Coronary artery (tissue), 2 donors: ENCODE measurements at places on chromosomes 6 and 20.

DNA sequence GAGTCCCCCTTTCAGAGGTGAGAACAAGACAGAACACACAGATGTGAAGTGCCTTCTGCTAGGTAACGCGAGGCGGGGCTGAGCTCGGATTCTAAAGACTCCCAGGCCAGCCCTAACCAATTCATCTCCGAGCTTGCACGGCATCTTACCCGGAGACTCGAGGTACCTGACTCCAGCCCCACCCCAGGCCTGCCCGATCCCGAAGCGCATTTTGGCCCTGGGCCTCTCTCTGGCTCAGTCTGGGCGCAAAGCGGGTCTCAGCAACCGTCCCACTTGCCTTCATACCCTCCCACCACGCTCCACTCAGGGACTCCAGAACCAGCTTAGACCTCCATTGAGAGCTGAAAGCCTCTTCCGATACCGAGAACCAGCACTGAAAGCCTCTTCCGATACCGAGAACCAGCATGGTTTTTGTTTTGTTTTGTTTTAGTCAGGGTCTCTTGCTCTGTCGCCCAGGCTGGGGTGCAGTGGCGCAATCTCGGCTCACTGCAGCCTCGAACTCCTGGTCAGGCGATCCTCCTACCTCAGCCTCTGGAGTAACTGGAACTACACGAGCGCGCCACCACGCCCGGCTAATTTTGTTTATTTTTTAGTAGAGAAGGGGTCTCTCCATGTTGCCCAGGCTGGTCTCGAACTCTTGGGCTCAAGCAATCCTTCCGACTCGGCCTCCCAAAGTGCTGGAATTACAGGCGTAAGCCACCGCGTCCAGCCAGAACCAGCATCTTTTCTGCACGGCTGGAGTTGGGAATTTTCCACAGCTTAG is 557 bp upstream of the DYNLRB1 start:
- DNase-seq = no peak

GRCh38 chr6:168782187-168782751 is 341.3 kb downstream of the SMOC2 start:
- no peak for DNase-seq

GRCh38 chr6:84687431-84687830 is 77.0 kb downstream of the TBX18 start:
- no peak for DNase-seq

- DNase-seq = no peak
These were observed 98.3 kb downstream of the SOD2 start for GRCh38 chr6:159594750-159595117.

DNA sequence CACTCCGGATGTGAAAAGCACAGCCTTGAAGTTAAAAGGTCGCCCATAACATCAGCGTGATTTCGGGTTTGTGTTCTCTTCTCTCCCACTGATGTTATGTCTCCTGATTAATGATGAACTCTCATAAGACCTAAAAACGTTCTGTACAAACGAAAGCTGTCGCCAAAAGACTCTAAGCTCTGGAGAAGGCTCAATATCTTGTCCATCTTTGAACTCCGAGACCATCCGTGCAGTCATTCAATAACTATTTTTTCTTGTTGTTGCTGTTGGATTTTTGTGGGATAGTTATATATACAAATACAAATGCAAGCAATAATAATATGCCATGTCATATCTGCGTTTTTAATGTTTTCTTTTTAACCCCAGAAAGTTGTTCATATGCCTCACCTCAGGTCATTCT is 291.8 kb upstream of the MARCKS start:
- no peak for DNase-seq

GRCh38 chr6:43471399-43471798 is 6.0 kb upstream of the TJAP1 start:
- DNase-seq = no peak

GRCh38 chr6:128569732-128570679 is 49.6 kb upstream of the PTPRK start:
- no peak for DNase-seq

DNA sequence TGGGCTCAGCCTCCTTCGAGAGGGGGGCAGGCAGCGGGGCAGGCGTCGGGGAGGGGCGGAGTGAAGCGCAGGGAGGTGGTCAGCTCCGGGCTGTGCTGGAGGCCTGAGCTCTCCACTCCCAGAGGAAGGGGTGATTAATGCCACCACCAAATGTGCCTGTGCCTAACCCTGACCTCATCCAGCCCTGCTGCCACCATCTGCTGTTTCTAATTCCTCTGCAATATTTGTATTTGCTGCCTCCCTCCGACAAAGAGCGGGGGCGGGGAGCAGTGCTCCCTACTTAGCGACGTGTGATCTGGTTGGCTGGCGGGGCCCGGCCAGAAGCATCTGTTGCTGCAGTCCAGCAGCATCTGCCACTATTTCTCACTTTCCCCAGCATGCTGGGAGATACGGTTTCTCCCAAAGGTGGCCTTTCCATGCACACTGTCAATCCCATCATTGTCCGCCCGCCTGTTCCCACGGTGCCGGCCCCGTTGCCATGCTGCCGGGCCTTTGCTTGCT is 47.0 kb downstream of the DLL1 start:
- DNase-seq = no peak

DNA sequence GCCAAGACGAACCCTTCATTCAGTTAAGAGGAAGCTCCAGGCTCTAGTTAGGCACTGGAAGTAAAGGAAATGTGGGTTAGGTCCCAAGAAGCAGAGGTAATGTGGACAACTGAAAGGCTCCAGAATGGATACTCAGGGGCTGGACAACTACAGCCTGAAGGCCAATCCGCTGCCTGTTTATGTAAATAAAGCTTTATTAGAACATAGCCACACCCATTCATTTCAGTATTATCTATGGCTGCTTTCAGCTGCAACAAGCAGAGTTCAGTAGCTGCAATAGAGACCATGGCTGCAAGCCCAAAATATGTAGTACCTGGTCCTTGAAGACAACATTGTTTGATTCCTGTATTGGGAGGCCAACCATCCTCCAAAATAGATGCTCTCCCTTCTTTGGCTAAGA is 100.8 kb upstream of the MRPS10 start:
- DNase-seq = no peak

DNA sequence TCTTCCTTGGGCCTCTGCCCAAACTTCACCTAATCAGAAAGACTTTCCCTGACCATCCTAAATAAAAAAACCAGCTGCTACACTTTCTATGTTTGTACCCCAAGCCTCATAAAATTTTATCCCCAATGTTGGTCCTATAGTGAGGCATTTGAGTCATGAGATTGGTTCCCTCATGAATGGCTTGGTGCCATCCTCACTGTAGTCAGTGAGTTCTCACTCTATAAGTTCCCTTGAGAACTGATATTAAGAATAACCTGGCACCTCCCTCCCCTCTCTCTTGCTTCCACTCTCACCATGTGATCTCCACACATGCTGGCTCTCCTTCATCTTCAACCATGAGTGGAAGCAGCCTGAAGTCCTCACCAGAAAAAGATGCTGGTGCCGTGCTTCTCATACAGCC is 316.9 kb upstream of the PRDM1 start:
- DNase-seq = no peak

DNA sequence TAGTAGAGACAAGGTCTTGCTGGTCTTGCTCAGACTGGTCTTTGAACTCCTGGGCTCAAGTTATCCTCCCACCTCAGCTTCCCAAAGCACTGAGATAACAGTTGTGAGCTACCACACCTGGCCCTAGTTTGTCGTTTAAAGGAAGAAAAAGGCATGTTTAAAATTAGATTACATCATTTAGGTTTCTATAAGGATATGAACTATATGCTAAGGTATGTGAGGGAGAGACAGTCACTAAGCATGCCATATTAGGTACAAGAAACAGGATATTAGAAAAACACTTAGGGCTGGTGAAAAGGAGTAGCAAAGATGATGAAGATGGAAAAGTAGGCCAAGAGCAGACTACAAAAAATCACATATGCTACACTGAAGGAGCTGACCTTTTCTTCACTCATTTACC is 106.4 kb downstream of the ASCC3 start:
- no peak for DNase-seq

GRCh38 chr6:107156617-107157016 is 41.3 kb upstream of the BEND3 start:
- DNase-seq = no peak

- DNase-seq = no peak
These were observed 37.3 kb downstream of the IPCEF1 start for GRCh38 chr6:154319231-154319858.

GRCh38 chr6:85977661-85978060 is 335.0 kb upstream of the SYNCRIP start:
- no peak for DNase-seq

DNA sequence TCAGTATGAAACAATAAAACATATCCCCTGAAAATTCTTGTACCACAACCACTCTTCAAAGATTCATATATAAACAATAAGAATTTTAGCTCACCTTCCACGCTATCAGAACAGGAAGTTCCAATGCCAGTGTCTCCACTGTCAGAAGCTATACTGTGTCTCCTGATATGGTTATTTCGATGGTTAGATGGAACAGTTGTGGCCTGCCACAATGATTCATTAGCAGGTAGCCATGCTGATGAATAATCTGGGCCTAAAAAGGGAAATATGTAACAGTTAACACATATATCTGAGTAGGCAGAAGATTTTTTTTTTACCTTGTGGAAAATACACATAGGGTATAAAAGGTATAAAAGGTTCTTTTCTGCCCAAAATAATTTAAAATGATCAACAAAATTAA is 19.0 kb downstream of the CEP85L start:
- DNase-seq = no peak

DNA sequence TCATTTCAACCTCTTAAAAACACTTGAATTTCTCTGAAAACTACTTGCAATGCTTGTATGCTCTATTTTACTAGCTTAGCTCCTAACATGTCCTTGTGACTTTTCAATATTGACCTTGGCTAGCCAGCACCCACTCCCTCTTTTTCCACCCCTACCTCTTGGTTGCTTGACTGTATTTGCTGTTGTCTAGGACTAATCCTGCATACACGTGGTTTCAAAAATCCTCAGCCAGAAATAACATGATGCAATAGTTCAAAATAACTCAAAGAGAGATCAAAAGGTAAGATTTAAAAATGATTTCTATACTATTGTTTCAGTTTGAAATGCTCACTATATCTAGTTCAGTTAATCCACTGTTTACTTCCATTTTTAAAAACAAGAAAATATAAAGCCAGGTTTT is 102.3 kb upstream of the TBX18 start:
- DNase-seq = no peak

DNA sequence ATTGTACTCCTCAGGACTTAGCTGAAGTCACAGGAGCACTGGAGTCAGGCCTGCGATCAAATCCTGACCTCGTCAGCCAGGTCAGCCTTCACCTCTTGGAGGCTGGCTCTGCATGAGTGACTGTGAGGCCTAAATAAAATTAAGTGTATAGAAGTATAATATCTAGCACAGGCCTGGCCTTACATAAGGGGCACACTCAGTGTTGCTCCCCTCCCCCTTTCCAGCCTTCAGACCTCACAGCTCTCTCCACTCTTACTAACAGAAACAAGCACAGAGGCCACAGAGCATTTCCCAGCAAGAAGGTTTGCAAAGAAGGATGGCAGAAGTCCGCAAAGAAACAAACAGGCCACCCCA is 84.8 kb downstream of the TRERF1 start:
- no peak for DNase-seq

DNA sequence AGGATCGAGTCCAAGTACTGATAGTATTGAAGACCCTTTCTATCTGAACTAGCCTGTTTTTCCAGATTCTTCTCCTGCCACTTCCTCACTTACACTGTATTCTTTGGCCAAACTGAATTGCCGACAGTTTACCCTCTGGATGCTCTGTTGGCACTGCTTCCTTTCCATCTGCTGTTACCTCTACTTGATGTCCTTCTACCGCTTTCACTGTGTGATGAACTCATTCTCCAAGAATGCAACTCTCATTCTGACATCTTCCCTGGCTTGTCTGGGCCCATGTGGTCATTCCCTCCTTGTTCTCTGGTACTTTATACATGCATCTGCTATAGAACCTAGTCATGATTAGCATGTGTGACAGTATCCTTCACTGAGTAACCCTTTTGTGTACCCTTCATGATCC is 16.3 kb downstream of the RPRD1B start:
- DNase-seq = no peak

DNA sequence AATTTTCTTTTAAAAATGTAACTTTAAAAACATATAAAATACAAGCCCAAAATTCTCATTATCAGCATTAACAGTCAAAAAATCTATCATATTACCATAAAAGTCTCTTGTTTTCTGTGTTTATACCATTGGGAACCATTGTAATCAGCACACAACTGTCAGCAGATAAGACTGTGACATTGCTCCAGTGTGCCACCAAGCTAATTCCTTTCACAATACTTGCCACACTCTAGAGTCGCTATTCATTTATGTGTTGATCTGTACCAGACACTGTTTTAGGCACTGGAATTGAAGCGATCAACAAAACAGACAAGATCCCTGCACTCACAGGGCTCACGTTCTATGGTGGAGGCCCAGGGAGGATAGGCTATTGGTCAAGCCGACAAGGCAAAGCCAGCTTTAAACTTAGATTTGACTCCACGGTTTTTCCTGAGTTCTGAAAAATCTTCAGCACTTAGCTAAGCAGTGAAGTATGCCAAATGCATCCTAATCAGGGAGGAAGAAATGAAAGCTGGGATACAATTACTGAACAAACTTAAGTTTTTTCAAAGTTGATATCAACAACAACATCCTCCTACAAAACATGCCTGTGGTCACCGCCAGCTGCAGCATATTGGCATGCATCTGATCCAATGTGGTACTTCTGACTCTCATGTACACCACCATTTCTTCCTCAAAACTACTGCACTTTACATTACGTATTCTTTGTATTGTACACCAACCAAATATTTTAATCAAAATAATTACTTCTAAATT is 60.5 kb downstream of the GMDS start:
- DNase-seq = no peak

- no peak for DNase-seq
These were observed 177.7 kb downstream of the KLHL32 start for GRCh38 chr6:97102145-97102790.

GRCh38 chr6:144248476-144249301 is 36.4 kb upstream of the UTRN start:
- no peak for DNase-seq

GRCh38 chr20:40176098-40176841 is 512.8 kb downstream of the MAFB start:
- DNase-seq = no peak

GRCh38 chr6:110814102-110815014 is 911 bp downstream of the CDK19 start:
- peak; percentile 79 for DNase-seq

GRCh38 chr6:144835322-144835973 is 550.3 kb downstream of the UTRN start:
- no peak for DNase-seq
